ENCODE measurements at places on chromosomes 5 and 9.

DNA sequence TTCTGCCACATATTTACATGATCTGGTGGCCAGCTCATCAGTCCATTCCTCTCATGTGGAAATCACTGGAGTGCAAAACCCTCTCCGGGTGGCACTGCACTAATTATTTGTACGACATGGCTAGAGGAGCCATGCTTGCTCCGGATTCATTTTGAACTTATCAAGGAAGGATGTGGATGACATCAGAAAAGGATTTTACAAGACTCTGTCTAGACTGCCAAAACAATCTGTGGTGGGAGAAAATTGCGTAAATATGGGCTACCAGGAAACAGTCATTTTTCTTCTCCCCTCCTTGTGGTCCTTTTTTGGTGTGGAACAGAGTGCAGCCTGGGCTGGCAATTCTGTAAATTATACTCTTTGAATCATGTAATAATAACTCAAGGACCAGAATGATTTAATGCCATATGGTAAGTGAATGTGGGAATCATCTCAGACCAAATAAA is 123.4 kb upstream of the IFNE start:
- DNase-seq: peak; percentile 95

DNA sequence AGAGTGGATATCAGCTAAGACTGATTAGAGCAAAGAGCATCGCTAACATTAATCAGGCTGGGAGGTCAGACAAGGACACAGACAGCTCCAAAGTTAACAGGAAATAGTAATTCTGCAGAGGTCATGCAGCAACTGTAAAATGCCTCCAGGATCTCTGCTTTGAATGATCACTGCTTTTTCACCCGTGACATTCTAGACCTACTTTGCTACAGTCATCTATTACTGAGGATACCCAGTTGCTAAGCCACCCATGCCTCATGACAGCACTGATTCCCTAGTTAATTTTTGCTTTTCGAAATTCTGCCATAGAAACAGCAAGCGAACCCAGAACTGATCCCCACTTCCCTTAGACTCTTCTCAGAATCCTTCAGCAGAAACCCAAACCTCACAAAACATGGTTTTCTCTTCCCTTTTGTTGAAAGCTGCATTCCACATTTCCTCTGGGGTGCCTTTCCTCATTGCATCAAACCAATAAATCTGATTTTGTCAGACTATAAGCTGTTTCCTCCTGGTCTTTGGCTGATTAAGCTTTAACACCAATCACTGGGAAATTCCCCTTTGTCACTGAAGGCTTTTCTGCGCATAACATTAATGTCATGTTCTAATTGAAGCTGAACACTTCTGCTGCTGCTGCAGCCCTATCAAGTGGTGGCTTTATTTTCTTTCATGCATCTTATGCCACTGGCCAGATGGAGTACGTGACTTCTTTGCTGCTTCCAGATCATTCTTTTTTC is 201.1 kb upstream of the CHD1 start:
- no peak for DNase-seq

GRCh38 chr5:135477613-135478066 is 25.5 kb upstream of the TIFAB start:
- no peak for DNase-seq

DNA sequence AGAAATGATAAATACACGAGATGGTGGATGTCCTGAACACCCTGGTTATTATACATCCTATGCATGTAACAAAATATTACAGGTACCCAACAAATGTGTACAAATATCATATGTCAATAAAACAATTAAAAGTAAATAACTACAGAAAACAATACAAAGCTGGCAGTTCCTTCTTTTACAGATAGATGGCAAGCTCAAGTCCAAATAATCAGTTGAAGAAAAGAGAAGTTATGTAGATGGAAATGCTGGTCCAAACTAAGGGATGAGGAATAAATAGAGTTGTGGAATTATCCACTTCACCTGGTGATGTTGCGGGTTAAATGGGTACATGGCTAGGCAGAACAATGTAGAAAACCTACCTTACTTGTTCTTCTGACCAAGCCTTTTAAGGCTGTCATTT is 79.4 kb downstream of the PALM2AKAP2 start:
- DNase-seq: no peak

DNA sequence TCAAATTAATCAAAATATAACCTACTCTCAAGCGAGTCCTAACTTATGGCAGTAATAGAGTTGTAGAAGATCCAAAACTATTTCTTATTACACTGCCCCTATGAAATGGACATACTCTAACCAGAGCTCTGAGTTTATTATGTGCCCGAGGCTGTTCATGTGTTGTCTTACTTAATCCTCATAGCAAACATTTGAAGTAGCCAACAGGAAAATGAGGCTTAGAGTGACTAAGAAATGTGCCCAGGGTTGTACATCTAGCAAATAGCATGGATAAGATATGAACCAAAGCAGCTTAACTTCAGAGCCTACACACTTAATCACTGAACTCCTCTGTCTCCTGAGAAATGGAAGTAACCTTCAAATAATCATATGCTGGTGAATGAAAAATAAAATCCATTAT is 1551.7 kb downstream of the MAT2B start:
- DNase-seq: no peak

GRCh38 chr5:93226202-93226735 is 354.8 kb downstream of the NR2F1-AS1 start:
- no peak for DNase-seq

GRCh38 chr9:18684593-18685317 is 210.8 kb downstream of the ADAMTSL1 start:
- DNase-seq: no peak

- DNase-seq: no peak
Measured at GRCh38 chr9:105850852-105851500, 156.6 kb downstream of the TMEM38B start.

GRCh38 chr5:66839636-66840185 is 243.5 kb downstream of the MAST4 start:
- DNase-seq: no peak

GRCh38 chr5:1552521-1553255 is 28.9 kb upstream of the LPCAT1 start:
- DNase-seq: no peak

DNA sequence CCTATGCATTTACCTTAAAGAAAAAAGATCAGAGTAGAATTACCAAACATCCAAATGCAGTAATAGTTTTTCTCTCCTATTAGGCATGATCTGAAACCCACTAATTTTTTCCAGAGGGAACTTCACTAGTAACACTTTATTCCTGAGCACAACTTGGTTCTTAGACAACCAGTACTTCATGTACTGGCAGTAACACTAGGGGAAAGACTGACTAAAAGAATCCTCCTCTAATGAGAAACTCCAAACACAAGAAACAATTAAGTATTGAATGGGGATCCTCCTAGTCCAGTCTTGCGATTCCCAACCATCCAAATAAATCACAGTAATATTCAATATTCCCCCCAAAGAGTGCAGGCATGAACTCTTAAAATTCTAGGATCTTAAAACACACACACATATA is 48.9 kb downstream of the ZNF608 start:
- DNase-seq: peak; percentile 45

DNA sequence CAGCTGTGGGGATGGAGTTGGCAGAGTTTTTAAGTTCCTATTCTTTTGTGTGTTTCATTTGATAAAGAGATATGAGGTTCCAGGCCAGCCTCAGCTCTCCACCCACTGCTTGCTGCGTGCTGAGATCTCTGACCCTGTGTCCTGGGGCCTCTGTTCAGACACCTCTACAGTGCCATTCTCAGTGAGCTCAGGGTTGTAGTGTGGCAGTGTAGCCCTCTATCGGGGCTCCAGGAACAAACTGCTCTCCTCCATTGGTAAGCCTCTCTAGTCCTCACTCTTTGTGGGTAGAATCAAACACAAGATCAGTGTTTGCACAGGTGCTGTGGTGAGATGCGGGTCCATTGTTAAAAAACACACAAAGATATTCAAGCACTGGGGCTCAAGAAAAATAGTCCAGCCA is 386.6 kb upstream of the RPS23 start:
- no peak for DNase-seq

GRCh38 chr5:119951330-119951934 is 322.1 kb downstream of the FAM170A start:
- no peak for DNase-seq

DNA sequence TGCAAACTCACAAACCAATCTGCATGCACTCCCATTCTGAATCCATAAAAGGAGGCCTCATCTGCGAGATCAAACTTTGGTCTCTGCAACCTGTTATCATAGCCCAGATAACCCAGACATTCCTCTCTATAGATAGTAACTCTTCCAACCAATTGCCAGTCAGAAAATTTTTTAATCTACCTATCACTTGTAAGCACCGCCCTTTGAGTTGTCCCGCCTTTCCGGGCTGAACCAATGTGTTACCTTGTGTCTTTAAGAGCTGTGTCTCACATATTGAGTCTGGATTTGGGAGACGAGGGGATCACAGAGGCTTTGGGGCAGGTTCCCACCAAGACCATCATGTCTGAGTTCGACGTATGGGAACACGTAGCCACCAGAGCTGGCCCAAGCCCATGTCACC is 91.1 kb upstream of the PPP1R26 start:
- DNase-seq: no peak

DNA sequence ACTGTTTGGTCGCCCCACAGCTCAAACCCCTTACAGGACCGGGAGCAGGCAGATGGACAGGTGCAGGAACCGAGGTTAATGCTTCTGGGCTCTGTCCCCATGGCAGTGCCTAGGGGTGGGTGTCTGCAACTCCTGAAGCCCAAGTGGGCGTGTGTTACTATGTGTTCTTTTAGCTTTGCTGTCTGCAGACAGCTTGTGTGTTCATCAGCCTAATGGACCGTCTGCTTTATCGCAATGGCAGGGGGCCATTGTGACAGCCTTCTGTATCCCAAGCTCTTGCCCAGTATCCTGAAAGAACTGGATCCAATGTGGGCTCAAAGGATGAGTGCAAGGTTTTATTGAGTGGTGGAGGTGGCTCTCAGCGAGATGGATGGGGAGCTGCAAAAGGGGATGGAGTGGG is 266.7 kb downstream of the CSNK1G3 start:
- no peak for DNase-seq

DNA sequence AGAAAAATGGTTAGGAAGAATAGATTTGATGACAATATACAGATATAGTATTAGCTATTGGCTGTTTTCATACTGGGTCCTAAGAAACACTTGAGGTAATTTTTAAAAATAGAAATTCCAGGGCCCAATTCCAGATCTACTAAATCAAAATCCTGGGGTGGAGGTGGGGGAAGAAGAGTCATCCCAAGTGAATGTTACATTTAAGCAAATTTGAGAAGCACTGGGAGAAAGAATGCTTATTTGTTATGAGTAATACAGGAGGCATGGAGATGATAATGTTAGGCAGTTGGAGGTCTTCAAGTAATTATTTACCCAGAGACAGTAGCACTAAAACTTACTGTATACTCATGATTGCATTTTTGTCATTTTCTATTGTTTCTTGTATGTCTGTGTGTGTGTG is 93.0 kb upstream of the DAB2 start:
- DNase-seq: peak; percentile 99

DNA sequence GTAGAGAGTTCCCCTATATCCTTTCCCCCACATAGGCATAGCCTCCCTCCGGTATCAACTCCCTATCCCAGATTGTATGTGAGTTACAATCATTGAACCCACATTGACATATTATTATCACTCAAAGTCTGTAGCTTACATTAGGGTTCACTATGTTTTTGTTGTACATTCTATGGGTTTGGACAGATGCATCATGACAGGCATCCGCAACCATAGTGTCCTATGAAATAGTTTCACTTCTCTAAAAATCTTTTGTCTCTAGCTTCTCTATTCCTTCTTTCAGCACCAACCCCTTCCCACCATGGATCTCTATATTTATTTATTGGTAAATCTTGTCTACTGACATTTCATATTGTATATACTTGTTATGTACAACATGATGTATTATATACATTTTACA is 31.6 kb downstream of the TAF11L14 start:
- no peak for DNase-seq

DNA sequence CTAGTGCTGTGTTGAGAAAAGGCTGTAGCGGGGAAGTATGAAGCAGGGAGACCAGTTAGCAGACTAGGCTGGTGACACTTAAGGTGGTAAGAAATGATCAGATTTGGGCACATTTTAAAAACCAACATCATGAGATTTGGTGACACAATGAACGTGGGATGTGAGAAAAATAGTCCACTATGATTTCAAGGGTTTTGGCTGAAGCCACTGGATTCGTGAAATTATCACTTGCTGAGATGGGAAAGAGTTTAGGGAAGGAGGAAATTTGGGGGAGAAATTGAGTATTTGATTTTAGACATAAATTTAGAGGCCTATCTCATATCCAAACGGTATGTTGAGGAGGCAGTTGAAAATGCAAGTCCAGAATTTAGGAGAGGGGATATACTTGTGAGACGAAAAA is 23.1 kb downstream of the SKP2 start:
- DNase-seq: no peak

DNA sequence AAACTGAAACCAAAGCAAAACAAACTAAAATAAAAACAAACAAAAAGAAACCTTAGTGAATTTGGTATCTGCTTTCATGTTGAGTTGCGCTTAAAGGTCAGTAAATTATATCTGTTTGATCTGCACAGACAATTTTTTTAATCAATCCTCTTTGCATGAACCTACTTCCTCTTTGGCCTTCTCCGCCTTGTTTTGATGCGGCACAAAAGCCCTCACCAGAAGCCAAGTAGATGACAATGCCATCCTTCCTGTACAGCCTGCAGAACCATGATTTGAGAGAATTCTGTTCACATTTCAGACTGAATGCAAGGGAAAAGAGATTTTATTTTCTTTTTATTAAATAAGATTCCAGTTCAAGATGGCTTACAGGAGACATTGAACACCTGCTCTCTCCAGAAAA is 473.6 kb upstream of the FTMT start:
- DNase-seq: no peak

GRCh38 chr9:79477241-79477840 is 94.4 kb upstream of the TLE4 start:
- peak; percentile 35 for DNase-seq

GRCh38 chr9:120882935-120883607 is 6.1 kb upstream of the PHF19 start:
- no peak for DNase-seq

- DNase-seq: peak; percentile 16
Measured at GRCh38 chr5:65290677-65291076, 191.0 kb downstream of the ADAMTS6 start.

DNA sequence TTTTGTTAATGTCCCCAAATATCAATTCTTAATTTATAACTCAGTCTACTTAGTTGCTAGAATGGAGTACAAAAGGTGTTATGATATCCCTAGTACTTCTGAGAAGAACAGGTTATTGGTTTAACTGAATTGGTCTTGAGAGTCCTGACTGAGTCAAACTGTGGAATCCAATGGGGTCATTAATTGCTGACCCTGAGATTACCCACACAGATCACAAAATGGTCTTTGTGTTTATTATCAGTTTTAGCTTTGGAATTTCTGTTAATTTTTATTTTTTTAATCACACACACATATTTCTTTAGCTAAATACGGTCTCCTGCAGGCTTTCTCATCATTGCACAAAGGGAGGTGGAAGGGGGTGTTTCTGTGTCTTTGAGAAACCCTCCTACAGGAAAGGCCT is 301.6 kb downstream of the EBF1 start:
- DNase-seq: no peak

DNA sequence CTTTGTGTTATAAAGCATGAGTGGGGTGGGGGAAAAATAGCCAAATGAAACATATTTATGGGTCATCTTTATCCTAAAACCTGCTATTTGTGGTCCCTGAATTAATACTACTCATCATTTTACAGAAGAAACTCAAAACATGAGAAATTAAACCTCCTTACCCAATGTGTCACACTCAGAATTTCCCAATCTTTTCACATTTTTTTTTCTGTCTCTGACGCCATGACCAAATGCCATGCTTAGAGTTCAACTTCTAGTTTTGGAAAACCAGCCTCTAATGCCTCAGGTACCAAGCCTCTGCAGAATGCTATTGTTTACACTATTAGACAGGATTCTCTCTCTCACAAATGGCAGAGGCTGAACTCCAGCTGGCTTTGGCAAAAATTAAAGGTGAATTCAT is 505.5 kb upstream of the WWC1 start:
- no peak for DNase-seq

Measured in fibroblast of skin of right quadriceps (primary cell).